ENCODE measurements at places on chromosomes 4 and X.

DNA sequence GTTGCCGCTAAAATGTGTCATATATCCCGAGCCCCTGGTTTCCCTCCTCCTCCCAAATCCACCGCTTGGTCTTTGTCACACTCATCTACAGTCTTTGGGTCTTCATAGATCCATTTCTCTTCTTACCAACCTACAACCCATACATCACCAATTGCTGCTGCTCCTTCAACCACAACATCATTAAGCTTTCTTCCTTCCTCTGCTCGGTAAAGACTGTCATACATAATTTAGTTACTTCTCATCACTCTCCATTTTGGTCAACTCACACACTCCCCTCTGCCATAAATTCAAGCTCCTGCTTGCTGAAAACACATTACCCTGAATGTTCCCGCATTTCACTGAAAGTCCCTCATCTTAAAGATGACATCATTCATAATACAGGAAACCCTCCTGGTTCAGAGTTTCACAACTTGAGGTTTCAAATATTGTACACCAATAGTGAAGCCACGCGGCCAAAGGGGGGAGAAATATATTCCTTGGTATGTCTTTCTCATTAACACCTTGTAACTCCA, 1.7 kb upstream of the DCTD start:
- DNase-seq, result no peak

- DNase-seq, result no peak
Measured at GRCh38 chrX:17242470-17242869, 132.5 kb upstream of the NHS start.

DNA sequence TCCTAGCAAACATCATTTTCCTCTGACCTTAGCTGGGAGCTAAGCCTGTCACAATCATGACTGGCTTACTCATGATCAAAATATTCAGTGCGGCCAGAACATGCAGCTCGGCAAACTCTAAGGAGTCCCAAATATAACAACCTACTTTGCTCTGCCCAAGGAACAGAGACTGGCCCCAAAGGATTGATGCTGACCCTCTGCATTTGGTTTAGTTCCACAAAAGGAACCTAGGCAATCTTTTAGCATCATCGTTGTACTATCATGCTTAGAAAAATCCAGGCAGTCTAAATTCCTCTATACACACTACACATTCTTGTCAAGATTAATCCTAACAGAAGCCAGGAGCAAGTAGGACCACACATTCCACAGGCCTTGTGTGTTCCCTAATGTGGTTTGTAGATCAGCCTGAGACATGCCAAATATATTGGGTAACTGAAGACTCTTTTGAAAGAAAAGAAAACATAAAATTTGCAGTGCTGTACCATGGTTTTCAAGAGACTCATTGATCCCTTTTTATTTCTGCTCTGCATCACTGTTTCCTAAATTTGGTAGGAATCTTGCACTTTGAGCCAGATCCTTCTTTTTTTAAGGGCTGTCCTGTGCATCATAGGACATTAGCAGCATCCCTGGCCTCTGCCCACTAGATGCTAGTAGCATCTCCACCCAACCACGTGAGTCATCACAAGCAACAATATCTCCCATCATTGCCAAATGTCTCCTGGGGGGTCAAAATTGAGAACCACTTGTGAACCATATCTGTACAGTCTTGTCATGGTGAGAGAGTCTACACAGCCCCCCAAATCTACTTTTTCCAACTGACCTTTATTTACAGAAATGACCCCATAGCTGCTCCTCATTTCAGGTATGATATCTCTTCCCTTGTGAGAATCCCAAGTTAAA, 17.6 kb upstream of the CC2D2A start:
- DNase-seq, result no peak

- DNase-seq, result no peak
Measured at GRCh38 chr4:153787061-153787560, 1.8 kb downstream of the SFRP2 start.

GRCh38 chrX:111445485-111445884, 33.5 kb upstream of the DCX start:
- no peak for DNase-seq

DNA sequence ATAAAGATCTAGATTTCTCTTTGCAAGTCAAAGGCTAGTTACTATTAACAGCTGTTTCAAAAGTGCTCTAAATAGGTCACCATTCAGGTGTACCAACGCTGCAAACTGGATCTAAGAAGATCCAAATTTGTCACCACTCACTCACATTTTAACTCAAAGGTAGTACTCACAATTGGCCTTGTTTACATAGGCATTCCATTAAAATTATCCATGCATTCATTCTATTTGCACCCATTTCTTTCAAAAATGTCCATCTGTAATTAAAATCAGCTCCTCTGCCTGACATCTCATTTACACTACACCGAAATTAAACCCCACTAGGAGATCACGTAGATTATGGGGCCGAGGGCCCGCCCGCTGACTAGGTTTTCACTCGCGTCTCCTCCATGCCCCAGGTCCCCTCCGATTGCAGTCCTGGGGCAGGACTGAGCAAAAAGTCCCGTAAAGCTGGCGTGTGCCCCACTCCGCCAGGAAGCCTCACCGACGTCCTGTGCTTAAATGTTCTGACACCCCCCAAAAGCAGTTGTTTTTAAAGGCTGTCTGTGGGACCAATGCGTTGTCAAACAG, 1.3 kb upstream of the ING2 start:
- no peak for DNase-seq

DNA sequence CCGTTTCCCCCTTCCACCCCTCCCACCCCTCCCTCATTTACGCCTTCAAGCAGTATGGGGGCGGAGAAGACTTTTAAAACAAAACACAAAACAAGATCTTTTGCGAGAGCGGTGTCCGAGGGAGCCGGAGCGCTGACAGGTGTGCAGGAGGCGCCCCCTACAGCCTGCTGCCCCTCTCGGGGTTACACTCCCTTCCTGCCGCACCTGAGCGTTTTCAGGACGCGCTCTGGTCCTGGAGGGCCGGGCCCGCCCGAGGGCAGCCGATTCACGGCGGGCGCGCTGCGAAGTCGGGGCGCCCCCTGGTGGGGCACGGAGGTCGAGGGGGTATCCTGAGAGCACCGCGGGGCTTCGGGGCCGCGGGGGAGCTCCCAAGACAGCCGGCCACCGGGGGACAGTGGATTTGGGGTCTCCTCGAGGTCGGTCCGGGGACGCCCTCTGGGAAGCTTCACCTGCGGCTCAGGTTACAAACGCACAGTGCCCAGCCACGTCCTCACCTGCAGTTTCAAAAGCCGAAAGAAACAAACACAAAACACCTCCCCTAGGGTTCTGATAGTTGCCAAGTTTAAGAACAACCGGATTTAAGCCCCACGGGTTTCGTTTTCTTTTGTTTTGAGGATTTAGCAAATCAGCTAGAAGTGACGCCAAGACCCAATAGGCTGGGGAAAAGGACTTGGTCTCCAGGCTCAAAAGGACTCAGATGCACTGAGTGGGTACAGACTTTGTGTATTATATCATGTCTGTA, 8.0 kb upstream of the NEUROG2 start:
- peak; percentile 47 for DNase-seq

DNA sequence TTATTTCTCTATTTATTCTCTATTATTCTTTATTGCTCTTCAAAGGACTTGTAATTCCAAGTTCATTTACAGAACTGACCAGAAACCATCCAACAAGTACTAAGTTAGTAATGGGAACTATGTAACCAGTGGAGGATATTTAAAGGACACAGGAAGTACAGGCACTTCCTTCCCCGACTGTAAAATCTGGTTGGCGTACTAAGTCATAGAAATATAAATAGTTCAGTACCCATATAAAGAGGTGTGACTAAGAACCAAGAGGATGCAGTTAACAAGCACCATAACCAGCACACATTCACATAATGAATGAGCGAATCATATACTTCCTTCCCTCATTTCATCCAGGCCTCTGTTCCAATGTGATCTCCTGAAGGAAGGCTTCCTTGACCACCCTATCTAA, 3.6 kb upstream of the EIF4E start:
- DNase-seq, result no peak

DNA sequence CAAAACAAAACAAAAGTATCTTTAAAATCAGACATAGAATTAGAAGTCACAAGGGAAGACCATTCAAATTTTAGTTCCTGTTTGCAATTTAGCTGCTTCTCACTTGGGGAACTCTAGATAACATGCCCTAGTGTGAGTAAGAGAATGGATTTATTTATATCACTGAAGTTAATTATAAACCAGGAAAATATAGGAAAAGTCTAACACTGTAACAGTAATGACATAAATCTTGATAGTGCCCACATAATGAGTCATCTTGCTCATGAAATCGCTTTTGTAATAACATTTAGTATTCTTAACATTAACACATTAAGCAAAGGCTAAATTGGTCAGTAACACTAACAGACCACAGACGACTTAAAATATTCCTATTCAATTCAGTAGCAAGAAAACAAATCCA, 710.7 kb downstream of the STPG2 start:
- DNase-seq, result no peak

GRCh38 chrX:13652287-13652793, 601 bp upstream of the TCEANC start:
- DNase-seq, result no peak

DNA sequence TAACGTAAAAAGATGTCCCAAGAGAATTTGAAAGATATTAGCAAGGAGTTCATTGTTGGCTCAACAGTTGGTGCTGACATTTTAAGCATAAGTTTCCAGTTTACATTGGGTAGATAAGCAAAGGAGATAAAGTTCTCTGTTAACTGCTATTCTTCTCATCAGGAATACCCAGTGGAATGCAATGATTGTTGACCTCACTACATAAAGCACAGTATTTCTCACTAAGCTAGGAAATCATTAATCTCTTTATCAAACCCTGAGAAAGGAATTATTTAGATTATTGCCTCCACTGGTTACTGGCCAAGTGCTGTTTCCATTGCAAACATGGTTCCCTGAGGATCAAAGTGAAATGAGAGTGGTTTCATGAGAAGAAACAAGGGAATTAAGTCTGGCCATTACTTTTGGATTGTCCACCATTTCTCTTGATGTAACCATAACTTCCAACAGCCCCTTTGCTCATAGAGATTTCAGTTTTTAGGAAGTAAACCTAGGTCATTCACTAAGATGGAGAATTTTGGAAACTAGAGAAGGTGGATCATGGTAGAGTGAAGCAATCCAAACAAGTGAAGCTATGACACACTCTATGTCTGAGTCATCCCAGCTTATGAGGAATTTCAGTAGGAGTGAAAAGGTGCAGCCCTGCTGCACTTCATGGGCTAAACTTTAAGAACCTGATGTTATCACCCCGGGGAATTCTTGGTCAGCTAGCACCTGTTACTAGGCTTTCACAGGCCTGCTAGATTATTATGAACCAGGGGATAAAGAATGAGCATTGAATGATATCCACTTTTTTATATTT, 163.4 kb downstream of the AREG start:
- no peak for DNase-seq

- DNase-seq, result no peak
Measured at GRCh38 chr4:10608501-10609219, 75.9 kb downstream of the CLNK start.

DNA sequence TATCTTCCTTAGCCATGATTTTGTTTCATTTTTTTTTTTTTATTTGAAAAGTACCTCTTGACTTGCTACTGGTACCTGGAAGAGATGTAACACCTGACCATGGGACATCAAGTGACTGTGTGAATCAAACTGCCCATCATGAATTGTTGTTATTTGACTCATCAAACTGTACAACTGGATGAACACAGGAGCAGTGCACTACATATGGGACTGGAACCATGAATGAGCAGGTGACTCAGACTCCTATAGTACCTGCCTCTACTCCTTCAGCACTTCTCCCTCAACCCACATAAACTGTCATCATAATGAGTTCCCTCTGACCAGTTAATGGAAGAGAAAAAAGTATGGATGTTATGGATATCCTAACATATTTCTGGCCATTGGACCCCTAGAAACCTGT, 15.9 kb upstream of the UBE2D3 start:
- no peak for DNase-seq

- DNase-seq, result no peak
Measured at GRCh38 chr4:143399113-143399949, 62.7 kb downstream of the GAB1 start.

- no peak for DNase-seq
Measured at GRCh38 chr4:147039976-147040575, 94.4 kb upstream of the TTC29 start.

- DNase-seq, result no peak
Measured at GRCh38 chrX:39883666-39884065, 214.1 kb downstream of the BCOR start.

- DNase-seq, result no peak
Measured at GRCh38 chr4:1047106-1047975, 35.9 kb downstream of the FGFRL1 start.

All from central memory CD8-positive, alpha-beta T cell (primary cell).